Keratinocyte (primary cell): ENCODE measurements at places on chromosomes 7 and 10.
A peak's percentile ranks its signal among the peaks of the same experiment; 100 is the strongest.

DNA sequence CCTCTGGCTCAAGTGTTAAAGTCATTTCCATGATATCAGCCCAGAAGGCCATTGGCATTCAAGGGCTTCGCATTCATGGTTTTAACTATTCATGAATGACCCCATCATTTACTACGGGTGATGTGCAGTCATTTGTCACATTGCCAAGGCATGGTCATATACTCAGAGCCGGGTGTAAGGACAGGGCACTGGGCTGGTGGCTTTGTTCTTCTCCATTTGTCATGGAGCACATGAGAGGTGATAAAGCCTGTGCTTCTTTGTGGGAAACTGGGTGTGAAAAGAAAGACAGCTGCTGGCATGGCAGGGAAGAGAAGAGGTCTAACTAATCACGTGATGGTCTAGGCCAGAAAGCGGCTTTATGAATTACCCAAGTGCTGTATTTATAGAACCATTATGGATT is 132.2 kb upstream of the PLXNA4 start:
- DNase-seq = no peak

DNA sequence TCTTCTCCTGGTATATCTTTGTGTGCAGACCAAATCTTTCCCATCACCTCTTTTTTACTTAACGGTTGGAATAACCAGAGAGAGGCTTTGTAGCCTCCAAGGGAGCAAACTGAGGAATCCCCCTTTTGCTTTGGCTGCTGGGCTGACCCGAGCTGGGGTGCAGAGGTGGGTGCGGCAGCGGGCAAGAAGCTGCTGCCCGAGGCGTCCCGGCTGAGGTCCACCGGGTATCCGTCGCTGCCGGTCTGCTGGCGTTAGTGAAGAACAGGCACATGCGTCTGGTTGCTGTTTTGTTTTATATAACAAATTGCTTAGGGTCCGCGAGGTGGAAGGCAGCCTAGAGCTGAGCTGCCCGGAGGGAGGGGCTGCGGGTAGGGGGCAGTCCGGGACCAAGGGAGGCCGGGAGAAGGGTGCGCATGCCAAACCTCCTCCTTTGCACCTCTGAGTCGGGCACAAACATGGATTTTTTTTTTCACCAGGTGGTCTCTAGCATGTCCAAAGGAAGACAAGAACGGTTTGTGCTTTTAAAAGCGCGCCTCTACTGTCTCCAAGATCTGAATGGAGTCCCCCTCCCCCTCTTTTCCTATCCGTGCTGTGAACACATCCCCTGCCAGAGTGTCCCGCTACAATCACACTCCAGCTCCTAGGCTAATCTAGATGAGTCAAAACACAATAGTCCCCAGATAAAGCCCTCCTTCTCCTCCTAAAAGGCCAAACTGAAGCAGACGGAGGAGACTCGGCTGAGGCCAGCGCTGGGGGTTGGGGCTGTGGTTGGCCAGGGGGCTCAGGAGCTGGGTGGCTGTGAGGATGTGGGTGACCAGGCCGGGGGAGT is 6.8 kb upstream of the GATA3 start:
- DNase-seq = no peak

GRCh38 chr10:972763-973162 is 15.5 kb upstream of the GTPBP4 start:
- DNase-seq = no peak

DNA sequence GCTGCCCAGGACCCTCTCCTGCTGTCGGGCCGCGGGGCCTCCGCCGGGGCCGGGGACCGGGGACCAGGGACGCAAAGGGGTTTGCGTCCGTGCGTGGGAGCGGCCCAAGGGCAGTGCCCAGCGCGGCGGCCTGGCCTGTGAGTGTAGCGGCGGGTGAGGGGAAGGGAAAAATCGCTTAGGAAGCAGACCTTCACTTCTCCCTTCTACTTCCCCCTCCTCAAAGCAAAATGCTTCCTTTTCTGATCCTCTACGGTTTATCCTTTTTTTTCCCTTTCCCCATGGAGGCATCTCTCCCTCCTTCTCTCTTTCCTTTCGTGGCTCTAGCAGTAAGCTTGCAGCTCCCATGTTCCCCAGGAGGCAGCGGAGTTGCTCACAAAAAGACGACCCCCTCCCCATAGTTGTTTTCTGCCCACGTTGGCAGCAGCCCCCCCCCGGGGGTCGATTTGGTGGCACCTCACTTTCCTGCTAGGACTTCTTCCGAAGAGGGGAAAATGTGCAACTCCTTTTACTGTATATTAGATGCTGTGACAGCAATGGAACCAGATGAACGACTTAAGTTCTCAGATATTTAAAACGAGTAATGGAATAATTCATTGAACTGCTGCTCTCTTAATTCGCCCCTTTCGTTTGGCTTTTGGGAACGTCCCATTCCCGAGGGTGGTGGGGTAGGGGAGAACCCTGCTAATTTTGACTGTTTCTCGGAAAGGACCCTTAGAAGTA is 724 bp downstream of the CAPZA2 start:
- no peak for DNase-seq

- no peak for DNase-seq
These were observed 7.6 kb downstream of the TMEM184A start for GRCh38 chr7:1548438-1548831.

- DNase-seq = no peak
These were observed 29.9 kb downstream of the MYL10 start for GRCh38 chr7:101598986-101599771.

DNA sequence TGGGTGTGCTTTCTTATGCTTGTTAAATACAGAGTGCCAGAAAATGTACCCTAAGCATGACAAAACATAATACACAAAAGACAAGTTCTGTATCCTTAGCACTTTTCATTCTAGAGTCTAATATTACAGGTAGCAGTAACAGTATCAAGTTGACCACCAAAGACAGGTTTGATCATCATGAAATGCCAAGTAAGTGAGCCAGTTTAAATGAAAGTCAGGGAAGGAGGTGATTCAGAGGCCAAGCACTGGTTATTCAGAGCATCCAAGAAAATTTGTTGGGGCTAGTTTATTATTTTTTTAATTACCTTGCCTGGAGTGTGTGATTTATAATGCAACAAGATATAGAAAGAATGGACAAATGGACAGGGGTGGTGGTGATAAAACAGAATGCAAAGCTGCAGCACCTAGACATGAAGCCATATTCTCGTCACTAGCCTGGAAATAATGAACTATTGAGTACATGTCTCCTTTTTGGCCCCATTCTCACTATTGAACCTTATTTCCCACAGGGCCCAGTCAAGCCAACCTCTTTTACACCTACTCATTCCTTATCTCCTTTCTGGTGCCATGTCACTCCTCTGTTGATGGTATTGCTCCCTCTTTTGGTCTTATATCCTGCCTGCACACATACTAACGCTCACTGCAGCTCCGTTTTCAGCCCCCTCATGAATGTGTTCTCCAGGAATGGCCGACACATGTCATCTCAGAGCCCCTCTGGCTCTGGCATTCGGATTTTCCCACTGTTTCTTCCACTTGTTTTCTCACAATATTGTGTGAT is 78.6 kb upstream of the GLCCI1 start:
- no peak for DNase-seq

GRCh38 chr7:123797673-123798531 is 47.1 kb upstream of the HYAL4 start:
- DNase-seq = peak; percentile 78

DNA sequence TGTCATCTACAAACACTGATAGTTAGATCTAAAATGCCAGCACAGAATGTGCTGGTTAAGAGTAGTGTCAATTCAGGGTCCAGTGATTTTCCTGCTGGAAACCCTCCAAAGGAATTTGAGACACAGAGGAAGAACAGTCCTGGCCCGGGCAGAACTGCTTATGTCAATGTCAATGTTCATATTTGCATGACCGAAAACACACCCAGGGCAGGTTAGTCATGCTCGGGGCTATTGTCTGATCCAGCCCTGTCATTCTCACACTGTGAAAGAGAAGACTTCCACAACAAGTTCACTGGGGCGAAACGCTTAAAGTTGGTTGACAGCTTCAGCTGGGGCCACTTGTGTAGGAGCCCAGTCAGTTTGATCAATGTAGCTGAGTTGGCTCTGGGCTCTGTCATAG is 139.3 kb downstream of the C1GALT1 start:
- DNase-seq = no peak

GRCh38 chr10:122151121-122151694 is 119.9 kb upstream of the BTBD16 start:
- DNase-seq = no peak

- DNase-seq = no peak
These were observed 159.0 kb downstream of the CUX1 start for GRCh38 chr7:101976411-101976810.

- DNase-seq = no peak
These were observed 250.9 kb upstream of the SORCS1 start for GRCh38 chr10:107415446-107415845.

GRCh38 chr10:35448687-35449662 is 112.7 kb downstream of the CCNY start:
- DNase-seq = no peak

DNA sequence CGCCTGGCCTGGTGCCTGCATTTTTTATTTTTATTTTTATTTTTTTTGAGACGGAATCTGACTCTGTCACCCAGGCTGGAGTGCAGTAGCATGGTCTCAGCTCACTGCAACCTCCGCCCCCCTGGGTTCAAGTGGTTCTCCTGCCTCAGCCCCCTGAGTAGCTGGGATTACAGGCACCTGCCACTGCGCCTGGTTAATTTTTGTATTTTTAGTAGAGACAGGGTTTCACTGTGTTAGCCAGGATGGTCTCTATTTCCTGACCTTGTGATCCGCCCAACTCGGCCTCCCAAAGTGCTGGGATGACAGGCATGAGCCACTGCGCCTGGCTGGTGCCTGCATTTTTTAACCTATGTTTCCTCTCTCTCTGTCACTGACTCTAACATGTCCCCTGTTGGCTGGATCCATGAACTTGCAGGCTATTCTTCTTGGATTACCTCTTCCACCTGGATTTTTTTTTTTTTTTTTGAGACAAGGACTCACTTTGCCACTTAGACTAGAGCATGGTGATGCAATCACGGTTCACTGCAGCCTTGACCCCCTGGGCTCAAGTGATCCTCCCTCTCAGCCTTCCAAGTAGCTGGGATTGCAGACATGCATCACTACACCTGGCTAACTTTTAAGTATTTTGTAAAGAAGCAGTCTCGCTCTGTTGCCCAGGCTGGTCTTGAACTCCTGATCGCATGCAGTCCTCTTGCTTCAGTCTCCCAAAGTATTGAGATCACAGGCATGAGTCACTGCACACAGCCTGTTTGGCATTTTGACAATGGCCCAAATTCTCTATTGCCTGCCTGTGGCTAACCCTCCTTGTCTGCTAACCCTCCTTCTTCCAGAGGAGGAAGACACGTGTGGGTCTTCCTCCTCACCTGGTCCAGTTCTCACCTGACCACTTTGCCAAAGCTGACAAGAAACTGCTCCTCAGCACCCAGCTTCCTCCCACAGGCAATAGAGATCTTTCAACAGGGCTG is 23.0 kb upstream of the PRPF18 start:
- no peak for DNase-seq

- DNase-seq = no peak
These were observed 61.7 kb downstream of the PDGFA start for GRCh38 chr7:457814-458510.

GRCh38 chr10:125087897-125088215 is 72.5 kb downstream of the CTBP2 start:
- DNase-seq = no peak

DNA sequence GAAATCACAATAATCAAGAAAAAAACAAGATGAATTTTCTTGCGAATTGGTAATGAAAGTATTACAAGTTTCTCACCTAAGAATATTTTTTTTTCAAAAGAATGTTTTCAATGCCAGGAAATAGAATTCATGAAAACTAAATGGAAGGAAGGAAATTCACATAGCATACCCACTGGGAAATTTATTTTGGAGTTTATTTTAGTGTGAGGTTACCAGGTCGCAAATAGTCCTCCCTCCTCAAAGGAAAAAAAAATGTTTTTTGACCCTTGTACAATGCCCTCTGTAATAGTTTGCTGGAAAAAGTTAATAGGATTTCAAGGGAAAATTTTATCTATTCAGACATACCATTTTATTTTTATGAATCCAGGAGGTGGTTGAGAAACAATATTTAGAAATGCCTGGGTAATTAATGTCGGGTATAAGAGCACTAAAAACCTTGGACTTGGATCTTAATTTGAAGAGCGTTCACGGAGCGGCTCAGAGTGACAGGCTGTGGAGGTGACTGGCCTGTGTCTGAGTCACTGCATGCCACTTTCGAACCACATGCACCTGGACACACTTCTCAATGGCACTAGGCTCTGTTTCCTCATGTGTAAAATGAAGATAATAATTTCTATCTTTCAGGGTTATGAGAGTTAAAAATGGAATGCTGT is 28.2 kb downstream of the CUBN start:
- no peak for DNase-seq

GRCh38 chr7:108109221-108109908 is 20.8 kb downstream of the LAMB4 start:
- DNase-seq = no peak

DNA sequence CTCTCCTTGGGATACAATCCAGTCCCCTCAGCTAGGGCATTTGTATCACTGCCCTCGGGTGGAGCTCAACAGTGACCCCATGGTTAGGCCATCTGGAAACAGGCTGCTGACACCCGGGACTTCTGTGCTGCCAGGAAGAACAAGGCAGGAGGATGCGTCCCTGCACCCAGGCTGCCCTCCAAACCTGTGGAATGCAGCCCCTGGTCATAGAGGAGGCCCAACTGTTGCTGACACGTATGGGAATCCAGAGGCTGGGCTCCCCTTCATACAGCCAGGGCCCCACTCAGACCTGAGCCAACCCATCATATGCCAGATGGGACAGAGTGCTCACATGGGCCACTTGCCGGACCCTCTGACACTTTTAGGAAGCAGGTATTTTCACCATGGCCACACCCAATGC is 45.5 kb upstream of the SRGN start:
- no peak for DNase-seq

DNA sequence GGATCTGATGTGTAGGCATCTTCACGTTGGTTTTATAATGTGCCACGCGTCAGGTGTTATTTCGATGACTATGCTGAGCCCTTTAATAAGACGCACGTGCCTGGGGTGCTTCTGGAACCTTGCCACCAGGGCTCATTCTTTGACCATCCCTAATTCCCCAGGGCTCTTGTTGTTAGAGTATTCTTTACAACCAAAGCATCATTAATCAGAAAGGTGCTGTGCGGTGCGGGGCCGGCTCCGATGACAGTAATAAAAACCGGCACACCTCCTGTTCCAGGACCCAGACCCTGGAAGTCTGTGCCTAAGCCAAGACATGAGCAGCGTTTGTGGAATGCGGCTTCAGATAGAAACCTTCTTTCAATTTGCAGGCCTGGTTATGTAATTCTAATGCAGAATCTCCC is 58.4 kb downstream of the MGMT start:
- peak; percentile 33 for DNase-seq

DNA sequence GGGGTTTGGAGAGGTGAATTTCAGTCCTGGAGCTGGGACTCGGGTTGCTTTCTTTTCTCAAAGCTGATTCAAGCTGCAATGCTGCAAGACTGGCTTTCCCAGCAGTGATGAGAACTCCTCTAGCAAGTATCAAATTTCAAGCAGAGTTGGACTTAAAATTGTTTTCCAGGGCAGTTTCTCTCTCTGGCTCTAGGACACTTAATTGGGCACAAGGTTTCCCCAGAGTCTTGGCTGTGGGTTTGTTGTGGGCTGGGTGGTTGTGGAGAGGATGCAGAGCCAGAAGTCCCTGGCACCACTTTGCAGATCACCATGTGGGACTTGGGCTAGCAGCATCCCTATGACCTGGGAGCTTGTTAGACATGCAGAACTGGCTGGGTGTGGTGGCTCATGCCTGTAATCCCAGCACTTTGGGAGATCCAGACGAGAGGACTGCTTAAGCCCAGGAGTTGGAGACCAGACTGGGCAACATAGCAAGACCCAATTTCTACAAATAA is 16.8 kb downstream of the AKR1B15 start:
- no peak for DNase-seq
